ENCODE measurements at places on chromosomes 2 and 18.

DNA sequence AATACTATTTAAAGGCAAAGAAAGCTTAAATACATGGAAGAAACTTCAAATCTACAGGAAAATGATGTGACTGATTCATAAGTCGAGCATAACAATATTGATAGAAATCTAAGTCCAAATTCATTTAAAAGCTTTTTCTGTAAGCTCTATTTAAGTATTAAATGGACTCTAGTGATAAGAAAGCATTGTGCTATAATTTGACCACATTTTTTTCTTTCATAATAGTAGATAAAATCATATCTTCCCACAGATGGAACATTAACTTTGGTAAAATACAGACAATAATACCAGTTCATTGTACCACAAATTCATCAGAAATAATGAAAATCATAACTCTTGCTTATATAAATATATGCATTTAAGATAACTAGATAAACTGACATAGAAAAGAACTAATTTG is 366.5 kb downstream of the GALNT13 start:
- DNase-seq = no peak

DNA sequence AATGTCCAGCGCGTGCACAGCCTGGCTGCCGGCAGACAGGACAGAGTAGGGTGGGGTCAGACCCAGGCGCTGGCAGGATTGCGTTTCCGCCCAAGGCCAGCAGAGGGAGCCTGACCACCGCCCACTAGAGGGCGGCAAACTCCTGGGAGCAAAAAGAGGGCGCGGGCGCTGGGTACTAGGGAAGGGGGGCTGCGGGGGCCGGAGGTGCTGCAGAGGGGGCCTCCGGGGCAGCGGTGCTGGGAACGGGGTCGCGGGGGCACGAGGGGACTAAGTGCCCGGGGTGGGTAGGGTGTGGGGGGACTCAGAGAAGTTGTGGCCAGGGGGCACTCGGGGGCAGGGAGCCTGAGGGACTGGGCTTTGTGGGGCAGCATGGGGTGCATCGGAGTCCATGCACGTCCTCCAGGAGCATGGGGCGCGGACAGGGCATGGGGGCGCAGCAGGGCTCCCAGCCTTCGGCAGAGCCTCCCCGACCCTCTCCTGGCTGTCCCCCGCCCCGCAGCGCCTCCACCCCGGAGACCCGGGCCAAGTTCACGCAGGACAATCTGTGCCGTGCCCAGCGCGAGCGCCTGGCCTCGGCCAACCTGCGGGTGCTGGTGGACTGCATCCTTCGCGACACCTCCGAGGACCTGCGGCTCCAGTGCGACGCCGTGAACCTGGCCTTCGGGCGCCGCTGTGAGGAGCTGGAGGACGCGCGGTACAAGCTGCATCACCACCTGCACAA is 3.2 kb downstream of the TEKT4 start:
- DNase-seq = peak; percentile 6

DNA sequence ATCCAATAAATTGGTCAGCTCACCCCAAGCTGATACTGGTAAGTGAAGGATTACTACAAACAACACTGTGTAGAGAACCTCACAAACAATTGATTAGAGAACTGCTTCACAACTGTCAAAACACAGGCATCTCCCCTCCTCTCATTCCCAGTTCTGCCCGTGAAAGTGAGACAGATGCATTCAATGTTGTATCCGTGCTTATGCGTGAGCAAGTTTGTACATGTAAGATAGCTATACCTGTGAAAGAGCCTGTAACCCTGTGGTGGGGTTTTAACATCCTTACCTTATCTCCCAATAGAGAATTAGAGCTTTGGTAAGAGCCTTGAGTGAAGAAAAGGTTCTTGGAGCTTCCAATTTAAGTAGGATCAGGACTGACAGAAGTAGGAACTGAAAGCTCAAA is 9.1 kb downstream of the MARCHF4 start:
- DNase-seq = no peak

DNA sequence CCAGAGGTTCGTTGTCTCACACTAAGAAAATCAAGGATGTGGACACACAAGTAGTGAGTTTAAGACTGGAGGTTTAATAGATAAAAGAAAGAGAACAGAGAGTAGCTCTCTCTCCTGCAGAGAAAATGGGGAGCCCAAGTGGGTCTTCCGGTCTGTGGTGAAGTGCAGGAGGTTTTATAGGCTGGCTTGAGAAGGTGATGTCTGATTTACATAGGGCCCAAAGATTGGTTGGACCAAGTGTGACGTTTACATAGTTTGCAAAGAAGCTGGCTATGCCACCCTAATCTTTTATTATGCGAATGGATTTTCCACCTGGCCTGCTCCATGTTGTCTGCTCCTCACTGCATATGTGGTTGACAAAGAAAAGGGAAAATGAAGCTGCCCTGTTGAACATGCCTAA is 430.4 kb upstream of the TRIB2 start:
- no peak for DNase-seq

DNA sequence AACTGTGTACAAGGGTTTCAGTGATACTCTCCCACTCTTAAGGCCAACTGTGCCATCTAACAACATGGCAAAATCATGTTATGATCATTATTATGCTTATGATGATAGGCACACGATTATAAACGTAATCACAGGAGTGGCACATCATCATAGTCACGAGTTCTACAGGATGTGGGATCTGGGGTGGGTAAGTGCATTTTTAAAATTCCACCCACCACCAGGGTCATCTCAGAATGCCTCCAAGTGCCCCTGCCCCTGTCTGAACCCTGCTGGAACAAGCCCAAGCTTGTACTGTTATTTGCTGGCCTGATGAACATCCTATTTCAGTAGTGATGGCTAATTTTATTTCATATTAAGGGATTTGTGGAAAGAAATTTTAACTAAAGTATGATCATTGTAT is 117.8 kb downstream of the PTPRM start:
- no peak for DNase-seq

- no peak for DNase-seq
These were observed 39.2 kb downstream of the ARHGEF4 start for GRCh38 chr2:130875935-130876334.

DNA sequence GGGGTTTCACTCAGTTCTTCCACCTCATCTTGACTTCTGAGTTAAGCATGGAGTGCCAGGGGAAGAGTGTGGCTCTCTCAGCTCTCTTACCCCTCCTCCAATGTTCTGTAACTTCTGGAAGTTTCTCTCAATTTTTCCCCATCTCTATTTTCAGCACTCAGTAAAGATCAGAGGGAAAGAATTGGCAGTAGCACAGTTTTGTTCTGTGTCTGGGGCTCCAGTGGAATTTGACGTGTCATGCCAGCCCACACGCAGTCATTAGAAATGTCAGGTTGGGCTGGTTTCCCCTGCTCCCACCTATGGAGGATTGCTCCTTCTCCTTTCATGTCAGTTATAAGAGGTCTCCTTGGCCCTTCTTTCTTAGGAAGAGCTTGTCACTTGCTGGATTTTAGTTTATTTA is 104.6 kb upstream of the COL3A1 start:
- DNase-seq = no peak

All from foreskin fibroblast (primary cell).